ENCODE measurements at places on chromosomes 7 and 10. TPM values are rescaled to one million over a fixed set of nuclear protein-coding genes. Genes with fewer than 3 reads are reported as not detected.

GRCh38 chr7:111459757-111460280, 102.5 kb downstream of the IMMP2L start:
- no peak overlapping the region for H3K27ac ChIP-seq
- H3K4me1 ChIP-seq, result no peaks in the 10 kb centered on the region
- no peaks in the 10 kb centered on the region for H3K27me3 ChIP-seq
- H3K36me3 ChIP-seq, result no peaks in the 10 kb centered on the region

UPK3B gene
- 2.8 TPM for total RNA-seq

- H3K27me3 ChIP-seq, result no peaks in the 10 kb centered on the region
- no peak overlapping the region for H3K27ac ChIP-seq
- no peaks in the 10 kb centered on the region for H3K36me3 ChIP-seq
These were observed 182.7 kb downstream of the FAM107B start for GRCh38 chr10:14592026-14592425.

MRLN gene
- total RNA-seq, result not detected

MRC1 gene
- 14.9 TPM for total RNA-seq

SPDYE1 gene
- total RNA-seq, result not detected

GRCh38 chr10:48705401-48705938, 20.8 kb downstream of the WDFY4 start:
- no peaks in the 10 kb centered on the region for H3K36me3 ChIP-seq
- no peaks in the 10 kb centered on the region for H3K27me3 ChIP-seq
- no peak overlapping the region for H3K27ac ChIP-seq
- no peaks in the 10 kb centered on the region for H3K4me1 ChIP-seq
- DNase-seq, result no peak
- H3K4me3 ChIP-seq, result no peak overlapping the region

DNA sequence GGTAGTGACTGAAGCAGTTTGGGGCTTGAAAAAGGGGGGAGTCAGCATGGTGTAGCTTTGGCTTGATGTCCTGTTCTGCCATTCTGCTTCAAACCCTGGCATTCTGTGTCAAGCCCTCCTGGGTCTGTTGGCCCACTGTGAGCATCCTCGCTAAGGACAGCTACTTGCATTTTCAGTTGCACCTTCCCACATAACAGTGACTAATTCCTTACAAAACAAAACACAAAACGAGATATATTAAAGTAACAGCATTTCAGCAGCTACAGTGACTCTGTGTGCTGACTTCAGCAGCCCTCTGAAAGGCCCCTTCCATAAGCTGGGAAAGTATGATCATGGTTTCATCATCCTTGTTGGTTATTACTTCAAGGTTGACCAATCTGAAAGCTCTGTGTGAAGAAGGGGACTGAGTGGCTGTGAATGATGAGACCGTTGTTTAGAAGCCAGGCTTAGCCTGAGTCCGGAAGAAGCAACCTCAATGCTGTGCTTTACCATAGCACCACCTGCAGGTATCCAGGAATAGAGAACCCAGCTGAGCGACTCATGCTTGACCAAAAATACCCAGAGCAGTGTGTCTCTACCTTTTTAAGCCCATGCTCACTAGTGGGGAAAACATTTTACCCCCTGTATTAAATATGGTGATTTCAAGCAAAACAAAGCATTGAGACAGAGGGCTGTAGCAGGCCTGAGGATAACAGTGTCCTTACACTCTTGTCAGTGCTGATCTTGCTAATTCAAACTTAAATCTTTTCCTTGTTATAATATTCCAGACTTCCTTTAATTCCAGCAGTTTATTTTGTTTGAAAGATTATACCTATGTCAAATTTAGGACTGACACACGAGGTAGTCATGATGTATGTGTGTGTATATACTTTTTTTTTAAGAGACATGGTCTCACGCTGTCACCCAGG, 42.6 kb upstream of the CC2D2B start:
- no peaks in the 10 kb centered on the region for H3K36me3 ChIP-seq
- peak overlapping the region; percentile 12 for H3K27ac ChIP-seq
- H3K27me3 ChIP-seq, result no peaks in the 10 kb centered on the region
- DNase-seq, result peak; percentile 34
- no peaks in the 10 kb centered on the region for H3K4me1 ChIP-seq

GRCh38 chr10:128982616-128982915, 484.5 kb upstream of the MGMT start:
- no peak for DNase-seq
- H3K27me3 ChIP-seq, result no peaks in the 10 kb centered on the region
- no peaks in the 10 kb centered on the region for H3K36me3 ChIP-seq
- H3K27ac ChIP-seq, result no peak overlapping the region
- no peaks in the 10 kb centered on the region for H3K4me1 ChIP-seq

GRCh38 chr10:341081-341740, 206.0 kb downstream of the ZMYND11 start:
- H3K36me3 ChIP-seq, result no peaks in the 10 kb centered on the region
- no peak overlapping the region for H3K27ac ChIP-seq
- DNase-seq, result no peak
- no peak overlapping the region for H3K4me3 ChIP-seq
- H3K4me1 ChIP-seq, result no peaks in the 10 kb centered on the region

DNA sequence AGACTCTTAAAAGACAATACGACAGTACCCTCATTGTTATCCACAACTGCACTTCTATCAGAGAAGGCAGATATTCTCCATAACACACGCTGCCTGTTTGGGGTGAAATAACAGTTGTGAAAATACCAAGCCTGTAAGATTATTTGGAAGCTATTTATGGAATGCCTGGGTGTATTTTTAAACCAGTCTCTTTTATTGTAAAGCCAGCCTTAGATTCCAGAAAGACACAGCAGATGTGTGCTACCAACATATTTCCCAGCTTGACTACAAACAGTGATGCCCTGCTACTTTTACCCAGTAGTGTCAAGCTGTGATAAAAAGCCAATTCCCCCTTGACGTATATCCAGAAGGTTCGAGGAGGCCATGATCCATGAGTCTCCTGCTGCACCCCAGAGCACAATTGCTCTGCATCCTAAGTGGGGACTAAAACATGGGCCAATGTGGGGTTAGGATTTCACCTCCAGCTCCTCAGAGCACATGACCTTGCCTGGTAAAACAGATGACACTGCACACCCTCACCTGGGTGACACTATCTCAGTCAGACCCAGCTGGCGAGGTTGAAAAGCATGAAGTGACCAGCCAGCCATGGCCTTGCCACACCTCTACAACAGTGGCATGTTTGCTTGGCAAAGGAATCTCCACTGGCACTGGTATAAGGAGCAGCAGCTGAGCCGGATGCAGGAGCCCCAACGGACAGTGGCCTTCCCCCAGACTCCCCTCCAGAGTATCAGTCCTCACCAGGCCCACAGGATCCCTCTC, 62.2 kb downstream of the GFRA1 start:
- no peaks in the 10 kb centered on the region for H3K27me3 ChIP-seq
- H3K36me3 ChIP-seq, result no peaks in the 10 kb centered on the region
- no peak for DNase-seq
- no peaks in the 10 kb centered on the region for H3K4me1 ChIP-seq
- H3K4me3 ChIP-seq, result no peak overlapping the region

DNA sequence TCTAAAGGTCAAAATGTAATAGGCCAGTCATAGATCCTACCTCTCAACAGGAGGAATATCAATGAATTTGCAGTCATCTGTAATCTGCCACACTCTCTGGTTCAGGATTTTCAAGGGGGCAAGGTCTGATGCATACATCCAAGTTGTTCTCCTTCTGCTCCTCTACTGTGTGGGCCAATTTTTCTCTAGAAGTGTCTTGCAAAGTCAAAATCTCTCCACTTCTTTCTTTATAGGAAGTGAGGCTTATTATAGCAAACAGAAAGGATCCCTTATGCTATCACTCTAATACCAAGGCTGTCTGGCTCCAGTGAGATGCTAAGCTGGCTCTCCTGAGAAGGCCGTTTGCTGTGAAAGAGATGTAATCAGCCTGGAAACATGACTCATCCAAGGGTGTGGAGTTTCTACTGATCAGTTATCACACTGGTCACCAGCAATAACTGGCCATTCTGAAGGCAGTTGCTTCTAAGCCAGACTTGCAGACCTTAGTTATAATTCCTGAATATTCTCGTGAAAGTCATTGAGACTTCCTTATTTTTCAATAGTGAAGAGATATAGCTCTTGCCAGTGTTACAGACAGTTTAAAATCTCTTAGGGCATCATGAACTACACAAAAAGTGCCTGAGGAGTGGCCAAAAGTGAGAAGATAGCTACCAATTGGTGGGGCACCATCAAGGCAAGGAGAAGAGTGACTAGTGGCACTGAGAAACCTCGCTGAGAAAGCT, 43.2 kb upstream of the LRGUK start:
- no peak overlapping the region for H3K27ac ChIP-seq
- no peak overlapping the region for H3K4me3 ChIP-seq
- DNase-seq, result no peak

DNA sequence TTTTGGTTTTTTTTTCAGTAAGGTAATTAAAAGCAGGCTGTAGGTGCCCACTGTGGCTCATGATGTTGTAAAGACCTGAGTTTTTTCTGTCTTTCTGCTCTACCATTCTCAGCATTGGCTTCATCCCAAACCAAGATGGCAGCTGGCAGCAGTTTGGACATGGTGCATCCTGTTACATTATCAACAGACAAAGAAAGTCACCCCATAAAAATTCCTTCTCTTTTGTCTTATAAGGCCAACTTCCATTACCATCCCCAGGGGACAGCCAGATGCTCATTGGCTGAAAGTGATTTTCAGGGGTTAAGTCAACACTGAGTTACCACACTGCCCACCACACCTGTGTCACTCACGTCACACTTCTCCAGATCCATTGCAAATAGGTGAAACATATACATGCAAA, 558.4 kb downstream of the SDK1 start:
- H3K36me3 ChIP-seq, result no peaks in the 10 kb centered on the region
- no peak overlapping the region for H3K27ac ChIP-seq
- no peak overlapping the region for H3K4me3 ChIP-seq
- DNase-seq, result no peak
- H3K27me3 ChIP-seq, result no peaks in the 10 kb centered on the region

DNA sequence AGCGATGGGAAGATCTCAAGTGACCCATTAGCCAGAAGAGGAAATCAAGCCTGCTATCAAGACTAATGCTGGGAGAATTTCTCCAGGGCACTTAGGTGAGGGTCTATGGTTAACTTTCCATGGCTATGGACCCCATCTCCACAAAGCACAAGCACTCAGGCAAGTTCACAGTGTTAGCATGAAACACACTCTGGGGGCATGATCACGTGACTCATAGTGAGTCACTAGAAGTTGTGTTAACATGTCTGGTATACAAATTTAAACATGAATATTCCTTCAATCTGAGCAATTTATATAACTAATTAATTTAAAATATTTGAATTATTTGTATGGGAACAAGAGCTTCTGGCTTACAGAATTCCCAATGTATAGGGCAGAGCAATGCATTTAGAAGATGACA, 131.8 kb downstream of the FAM204A start:
- DNase-seq, result no peak
- no peak overlapping the region for H3K4me3 ChIP-seq
- no peaks in the 10 kb centered on the region for H3K4me1 ChIP-seq
- H3K36me3 ChIP-seq, result no peaks in the 10 kb centered on the region
- H3K27ac ChIP-seq, result no peak overlapping the region

EPHB6 gene
- total RNA-seq, result 21.2 TPM

DNA sequence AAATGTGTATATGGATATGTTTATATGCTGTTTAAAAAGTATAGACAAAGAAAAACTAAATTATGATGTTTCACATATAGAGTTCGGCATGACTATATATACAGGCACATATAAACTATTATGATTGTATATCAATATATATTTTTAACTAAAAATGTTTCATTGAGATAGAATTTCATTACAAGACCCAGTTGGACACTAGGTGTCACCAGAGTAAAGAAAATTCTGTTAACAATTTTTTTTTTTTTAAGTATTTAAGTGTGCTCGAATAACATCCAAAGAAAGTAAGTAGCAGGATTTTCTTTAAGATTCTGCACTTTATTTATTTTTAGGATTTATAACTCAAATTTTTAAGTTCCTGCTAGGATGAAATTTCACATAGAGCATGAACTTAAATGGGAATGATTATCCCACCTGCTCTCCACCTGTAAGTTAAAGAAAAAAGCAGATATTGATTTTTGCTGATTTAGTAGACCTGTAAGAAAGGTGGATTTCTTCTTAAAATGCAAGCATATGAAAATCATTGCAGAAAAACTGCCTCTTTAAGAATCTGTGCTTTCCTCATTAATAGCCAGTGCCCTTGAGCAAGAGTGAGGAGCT, 961.5 kb downstream of the PCDH15 start:
- H3K27ac ChIP-seq, result no peak overlapping the region
- no peaks in the 10 kb centered on the region for H3K4me1 ChIP-seq
- H3K36me3 ChIP-seq, result no peaks in the 10 kb centered on the region
- no peak for DNase-seq
- H3K27me3 ChIP-seq, result no peaks in the 10 kb centered on the region
- H3K4me3 ChIP-seq, result no peak overlapping the region

RAB11FIP2 gene
- 40.0 TPM for total RNA-seq

- peak overlapping the region; percentile 69 for H3K27ac ChIP-seq
- H3K4me3 ChIP-seq, result no peak overlapping the region
- H3K36me3 ChIP-seq, result no peaks in the 10 kb centered on the region
- no peaks in the 10 kb centered on the region for H3K4me1 ChIP-seq
These were observed 65.8 kb upstream of the PRKAR2B start for GRCh38 chr7:106978425-106979420.

SAMD9L gene
- 14.8 TPM for total RNA-seq

MYH16 gene
- total RNA-seq, result not detected

GRCh38 chr10:119026301-119027110, 3.0 kb upstream of the NANOS1 start:
- H3K4me3 ChIP-seq, result no peak overlapping the region
- DNase-seq, result no peak
- no peak overlapping the region for H3K27ac ChIP-seq
- no peaks in the 10 kb centered on the region for H3K4me1 ChIP-seq
- no peaks in the 10 kb centered on the region for H3K36me3 ChIP-seq
- no peaks in the 10 kb centered on the region for H3K27me3 ChIP-seq

WASHC2C gene
- 30.0 TPM for total RNA-seq

DNA sequence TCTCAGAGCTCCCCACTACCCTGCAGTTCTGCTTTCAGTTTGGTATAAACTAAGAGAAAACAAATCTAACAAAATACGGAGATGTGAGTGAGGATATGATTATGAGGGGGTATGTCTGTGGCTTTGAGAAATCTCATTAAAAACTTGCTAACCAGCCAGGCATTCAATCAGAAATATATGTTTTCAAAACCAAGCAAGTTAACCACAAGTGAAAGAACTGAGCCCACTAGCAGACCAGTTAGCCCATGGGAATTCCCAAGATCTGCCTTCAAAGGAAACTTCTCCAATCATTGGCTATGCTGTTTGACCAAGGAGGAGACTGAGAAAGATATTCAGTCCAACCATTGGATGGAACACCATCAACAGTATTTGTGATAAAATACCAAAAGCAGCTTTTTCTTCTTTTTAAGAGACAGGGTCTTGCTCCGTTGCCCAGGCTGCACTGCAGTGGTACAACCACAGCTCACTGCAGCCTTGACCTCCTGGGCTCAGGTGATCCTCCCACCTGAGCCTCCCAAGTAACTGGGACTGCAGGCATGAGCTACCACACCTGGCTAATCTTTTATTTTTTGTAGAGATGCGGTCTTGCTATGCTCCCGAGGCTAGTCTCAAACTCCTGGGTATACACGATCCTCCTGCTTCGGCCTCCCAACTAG, 41.2 kb downstream of the FGFR2 start:
- peak overlapping the region; percentile 18 for H3K27ac ChIP-seq
- H3K27me3 ChIP-seq, result no peaks in the 10 kb centered on the region
- no peak overlapping the region for H3K4me3 ChIP-seq
- H3K36me3 ChIP-seq, result no peaks in the 10 kb centered on the region
- H3K4me1 ChIP-seq, result no peaks in the 10 kb centered on the region

GRCh38 chr7:116588225-116588624, 63.4 kb downstream of the CAV1 start:
- H3K4me3 ChIP-seq, result no peak overlapping the region
- no peaks in the 10 kb centered on the region for H3K36me3 ChIP-seq
- H3K27ac ChIP-seq, result peak overlapping the region; percentile 15
